Omental fat pad (tissue), 4 donors: ENCODE measurements at places on chromosomes 6 and 20.

DNA sequence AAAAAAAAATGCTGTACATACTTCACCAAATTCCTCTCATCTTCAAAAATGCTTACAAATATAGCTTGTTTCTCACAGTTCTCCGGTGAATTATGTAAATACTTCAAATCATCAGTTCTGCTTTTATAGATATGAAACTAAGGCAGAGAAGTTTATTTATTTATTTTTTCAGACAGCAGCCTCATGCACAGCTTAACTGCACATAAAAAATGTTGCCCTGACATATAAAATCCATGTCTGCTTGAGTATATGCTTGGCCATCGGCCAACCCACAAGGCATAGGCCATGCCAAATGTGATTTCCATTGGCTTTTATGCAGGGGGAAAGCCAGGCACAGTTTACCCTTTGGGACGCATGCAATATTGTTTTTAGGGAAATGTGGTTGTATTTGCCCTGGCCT lies 57.3 kb upstream of the PHACTR2 start:
- no peak for DNase-seq

DNA sequence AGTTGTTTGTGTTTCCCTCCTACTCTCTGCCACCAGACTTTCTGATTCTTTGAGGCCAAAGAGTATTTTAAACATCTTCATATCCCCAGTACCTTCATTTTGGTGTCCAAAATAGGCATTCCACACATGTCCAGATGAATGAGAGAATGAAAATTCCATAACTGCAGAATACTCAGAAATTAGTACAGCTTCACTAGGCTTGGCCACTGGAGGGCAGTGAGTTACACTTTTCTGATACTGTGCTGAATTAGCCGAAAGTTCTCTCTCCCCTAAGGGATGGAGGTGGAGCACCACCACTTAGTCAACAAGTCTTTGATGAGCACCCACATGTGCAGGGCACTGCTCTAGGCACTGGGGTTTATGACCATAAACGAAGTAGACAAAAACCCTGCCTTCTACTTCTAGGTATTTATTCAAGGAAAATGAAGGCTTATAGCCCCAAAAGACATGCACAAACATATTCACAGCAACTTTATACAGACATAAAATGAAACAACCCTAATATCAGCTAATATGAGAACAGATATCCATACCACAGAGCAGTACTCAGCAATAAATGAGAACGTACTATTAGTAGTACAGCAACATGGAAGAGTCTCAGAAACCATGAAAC lies 46.1 kb upstream of the TMEM217 start:
- no peak for DNase-seq

- no peak for DNase-seq
Observed at GRCh38 chr20:44465001-44465560, 10.6 kb upstream of the TTPAL start.

DNA sequence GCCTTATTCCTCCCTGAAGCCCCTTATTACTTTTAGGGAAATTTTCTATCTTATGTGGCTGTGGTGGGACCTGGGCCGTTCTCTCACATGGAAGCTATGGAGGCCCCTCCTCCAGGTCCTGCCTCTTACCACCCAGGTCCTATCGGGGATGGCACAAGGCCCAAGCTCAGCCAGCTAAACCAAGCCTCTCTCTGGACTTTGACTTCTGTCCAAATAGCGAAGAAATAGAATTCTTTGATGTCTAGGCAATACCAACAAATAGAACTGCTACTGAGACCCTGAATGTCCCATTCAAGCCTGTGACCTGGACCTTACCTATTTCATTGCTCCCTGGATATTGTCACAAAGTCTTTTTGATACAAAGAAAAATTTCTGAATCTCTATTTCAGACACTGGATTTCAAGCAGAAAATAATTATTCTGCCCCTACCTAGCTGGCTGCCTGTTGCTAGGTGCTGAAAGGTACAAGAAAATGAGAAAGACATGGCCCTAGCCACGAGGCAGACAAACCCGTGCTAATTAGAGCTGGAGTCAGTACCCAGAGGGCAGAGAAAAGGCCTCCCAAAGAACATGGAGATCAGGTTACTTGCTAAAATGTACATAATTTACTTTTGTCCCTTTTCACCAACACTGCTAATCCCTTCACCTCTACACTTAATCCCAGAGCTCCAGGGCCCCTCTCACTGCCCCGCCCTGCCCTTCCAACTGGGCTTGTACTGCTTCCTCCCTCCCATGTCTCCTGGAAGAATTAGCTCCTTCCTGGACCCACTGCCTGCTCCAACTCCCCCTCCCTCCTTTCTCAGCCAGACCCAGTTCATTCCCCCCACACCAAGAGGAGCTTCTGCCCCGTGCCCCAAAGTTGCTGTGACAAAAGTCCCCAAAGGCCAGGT lies 15.5 kb upstream of the NNAT start:
- no peak for DNase-seq

DNA sequence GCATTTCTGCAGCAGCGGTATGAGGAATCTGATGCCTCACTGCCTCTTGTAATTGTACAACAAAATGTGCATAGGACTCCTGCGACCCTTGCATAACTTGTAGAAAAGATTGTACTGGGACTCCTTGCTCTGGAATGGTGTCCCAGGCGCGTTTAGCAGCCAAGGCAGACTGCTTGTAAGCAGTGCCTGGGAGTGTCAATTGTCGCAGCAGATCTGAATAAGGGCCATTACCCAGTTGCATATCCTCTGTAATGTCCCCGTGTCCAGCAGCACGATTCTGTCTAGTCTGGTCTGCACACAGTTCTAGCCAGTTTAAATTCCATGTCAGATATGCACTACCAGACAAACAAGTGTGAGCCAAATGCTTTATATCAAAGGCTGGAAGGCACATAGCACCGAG lies 70.7 kb upstream of the BTN3A2 start:
- no peak for DNase-seq

DNA sequence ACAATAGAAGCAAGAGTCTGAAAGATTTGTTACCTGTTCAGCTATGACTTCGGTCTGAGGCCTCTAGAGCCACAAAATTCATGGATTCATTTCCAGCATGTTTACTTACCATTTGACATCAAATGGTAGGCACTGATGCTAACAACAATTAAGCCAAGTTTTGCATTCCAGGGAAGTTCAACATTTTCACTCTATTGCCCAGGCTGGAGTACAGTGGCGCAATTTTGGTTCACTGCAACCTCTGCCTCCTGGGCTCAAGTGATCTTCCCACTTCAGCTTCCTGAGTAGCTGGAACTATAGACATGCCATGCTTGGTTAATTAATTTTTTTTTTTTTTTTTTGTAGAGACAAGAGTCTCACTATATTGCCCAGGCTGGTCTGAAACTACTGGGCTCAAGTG lies 114.1 kb upstream of the SGK1 start:
- DNase-seq = no peak

DNA sequence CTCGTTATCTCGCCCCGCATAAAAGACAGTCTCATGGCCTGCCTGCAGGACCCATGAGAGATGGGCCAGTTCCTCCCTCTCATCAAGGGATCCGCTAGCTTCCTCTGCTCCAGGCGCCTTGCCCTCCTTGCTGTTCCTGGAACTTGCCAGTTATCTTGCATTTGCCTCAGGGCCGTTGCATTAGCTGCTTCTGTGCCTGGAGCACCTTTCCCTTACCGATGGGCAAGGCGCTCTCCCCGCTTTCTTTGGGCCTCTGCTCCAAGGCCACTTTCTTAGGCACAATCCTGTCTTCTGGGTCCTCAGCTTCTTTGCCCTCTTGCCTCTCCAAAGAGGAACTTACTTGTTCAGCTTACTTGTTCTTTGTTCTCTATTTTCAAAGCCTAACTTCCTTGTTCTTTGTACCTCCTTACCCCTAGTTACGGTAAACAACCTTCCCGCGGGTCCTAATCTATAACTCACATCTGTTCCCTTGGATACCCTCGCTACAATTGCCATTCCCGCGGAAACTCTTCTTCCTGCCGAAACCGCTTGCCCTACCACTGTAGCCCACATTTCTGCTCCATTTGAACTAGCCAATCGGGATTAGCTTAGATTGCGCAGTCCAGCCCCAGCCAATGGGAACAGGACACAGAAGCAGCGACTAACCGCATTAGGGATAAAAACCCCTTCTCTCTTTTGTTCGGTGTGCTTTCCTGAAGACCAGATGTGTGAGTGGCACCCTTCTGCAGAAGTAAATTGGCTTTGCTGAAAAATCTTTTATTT lies 887 bp upstream of the NSFL1C start:
- DNase-seq = no peak

DNA sequence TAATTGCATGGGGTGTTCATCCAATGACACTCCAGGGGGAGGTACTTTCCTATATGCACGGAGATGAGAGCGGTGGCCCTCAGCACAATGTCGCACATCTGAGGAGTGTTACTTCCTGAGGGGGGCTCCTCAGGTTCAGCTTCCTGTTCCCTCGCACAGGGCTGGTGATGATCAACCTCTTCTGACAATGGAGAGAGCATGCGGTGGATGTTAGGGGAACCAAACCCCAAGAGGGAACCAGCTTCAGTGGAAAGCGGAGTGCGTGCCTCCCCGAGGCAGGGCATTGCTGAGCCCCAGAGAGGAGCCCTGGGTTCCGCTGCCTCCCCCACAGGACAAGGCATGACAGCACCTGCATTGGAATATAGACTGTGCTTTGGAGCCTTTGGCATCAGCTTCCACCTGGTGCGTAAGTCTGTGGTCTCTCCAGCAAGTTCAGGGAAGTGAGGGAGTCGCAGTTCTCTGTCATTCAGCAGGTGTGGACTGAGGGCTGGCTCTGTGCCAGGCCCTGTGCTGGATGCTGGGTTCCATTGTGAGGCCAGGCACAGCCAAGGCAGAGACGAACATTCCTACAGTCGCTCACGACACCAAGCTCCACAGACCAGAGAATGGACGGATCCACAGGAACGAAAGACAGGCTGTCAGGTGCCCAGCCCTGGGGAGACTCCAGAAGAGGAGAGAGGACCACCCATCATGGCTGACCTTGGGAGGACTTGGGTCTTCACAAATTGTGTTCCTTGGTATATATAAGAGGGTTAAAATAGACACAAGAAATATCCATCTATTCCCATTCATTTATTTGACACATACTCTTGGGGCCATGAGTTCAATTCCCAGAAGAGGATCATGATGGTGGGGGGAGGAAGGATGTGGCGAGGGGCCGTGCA lies 3.9 kb upstream of the ZNF831 start:
- DNase-seq = no peak

DNA sequence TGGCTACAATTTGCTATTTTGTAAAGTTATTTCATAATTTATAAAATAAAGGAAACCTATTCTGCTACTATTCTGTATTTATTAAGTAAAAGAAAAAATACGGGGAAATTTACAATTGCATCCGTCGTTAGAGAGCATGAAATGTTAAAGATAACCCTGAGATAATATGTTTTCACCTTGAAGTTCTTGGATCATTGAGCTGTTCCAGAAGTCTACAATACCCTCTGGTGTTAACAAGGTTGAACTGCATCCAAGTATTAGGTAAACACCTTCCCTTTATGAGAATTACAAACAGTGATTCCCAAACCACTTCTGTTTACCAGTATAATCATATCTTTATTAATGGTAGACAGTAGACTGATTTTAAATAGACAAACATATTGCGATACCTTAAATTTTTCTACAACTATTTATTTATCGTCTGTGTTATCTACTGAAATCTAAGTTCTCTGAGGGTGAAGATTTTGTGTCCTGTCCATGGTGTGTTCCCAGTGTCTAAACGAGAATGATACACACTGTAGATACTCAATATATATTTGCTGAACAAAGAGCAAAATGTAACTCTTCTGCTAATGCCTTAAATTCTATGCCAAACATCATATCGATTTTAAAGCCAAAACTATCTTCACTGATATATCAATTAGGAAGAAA lies 28.2 kb downstream of the TBC1D32 start:
- no peak for DNase-seq

DNA sequence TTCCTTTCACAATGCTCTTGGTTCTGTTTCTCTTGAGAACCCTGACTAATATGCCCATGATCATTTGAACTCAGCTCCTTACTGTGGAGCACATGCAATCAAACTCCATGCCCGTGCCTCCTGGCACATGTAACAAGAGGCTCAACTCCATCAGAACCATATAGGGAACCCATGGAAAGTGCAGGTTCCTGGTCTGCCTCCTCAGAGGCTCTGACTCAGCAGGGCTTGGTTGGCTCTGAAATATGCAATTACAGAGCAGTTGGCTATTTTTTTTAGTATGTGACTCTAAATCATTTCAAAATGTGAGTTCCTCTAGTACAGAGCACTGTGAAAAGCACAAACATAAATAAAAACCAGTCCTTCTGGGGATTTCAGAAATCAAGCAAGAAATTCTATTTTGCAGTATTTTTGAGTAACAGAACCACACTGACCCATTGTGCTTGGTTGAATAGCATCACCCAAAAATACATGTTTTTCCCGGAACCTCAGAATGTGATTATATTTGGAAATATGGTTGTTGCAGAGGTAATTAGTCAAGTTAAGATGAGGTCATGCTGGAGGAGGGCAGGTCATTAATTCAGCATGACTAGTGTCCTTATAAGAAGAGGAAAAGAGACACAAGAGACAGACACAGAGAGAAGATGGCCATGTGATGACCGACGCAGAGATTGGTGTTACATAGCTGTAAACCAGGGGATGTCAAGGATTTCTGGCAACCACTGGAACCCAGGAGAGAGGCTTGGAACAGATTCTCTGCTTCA lies 13.2 kb upstream of the MAP3K4 start:
- no peak for DNase-seq

GRCh38 chr6:32168807-32169591 lies 4.6 kb downstream of the EGFL8 start:
- DNase-seq = no peak

DNA sequence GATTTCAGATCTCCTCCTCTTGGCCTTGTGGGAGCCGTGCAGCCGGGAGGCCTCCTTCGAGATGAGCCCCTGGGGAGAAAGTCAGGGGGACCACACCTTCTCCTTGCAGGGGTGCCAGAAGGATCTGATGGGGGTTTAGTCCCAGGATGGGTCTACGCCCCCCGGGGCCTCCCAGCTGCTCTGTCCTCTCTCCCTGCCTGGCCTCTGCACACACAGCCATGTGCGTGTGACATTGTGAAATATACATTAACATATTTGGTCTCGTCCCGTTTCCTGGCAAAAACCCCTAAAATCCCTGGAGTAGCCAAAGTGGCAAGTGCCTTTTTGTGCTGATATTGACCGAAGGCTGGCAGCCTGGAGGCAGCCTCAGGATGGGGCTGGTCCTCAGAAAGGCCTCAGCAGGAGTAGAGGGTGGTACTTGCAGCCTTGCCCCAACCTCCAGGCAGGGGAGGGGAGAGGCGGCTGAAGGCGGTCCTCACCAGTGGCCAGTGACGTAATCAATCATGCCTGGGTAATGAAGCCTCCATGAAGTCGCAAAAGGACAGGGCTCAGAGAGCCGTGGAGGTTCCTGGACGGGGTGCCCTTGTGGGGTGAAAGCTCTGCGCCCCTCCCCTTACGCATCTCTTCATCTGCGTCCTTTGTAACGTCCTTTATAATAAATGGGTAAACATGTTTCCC lies 5.1 kb upstream of the HELZ2 start:
- DNase-seq = no peak

DNA sequence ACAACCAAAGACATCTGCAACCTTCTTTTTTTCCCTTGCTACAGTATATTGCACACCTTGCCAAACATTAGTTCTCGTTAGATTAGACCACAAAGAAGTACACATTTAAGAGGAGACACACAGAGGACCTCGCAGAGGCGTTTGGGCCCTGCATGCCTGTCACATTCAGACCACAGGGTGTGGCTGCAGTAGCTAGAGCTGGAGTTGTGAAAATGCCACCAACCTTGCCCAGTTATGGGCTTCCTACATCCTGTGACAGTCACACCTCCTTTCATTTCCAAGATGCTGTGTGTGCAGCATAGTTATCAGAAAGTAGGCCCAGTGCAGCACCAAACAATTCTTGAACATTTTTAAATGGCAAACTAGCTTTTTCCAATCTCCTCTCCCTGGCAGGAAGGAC lies 2.4 kb downstream of the SYNE1 start:
- no peak for DNase-seq
